ENCODE measurements at places on chromosomes 1 and 21.

DNA sequence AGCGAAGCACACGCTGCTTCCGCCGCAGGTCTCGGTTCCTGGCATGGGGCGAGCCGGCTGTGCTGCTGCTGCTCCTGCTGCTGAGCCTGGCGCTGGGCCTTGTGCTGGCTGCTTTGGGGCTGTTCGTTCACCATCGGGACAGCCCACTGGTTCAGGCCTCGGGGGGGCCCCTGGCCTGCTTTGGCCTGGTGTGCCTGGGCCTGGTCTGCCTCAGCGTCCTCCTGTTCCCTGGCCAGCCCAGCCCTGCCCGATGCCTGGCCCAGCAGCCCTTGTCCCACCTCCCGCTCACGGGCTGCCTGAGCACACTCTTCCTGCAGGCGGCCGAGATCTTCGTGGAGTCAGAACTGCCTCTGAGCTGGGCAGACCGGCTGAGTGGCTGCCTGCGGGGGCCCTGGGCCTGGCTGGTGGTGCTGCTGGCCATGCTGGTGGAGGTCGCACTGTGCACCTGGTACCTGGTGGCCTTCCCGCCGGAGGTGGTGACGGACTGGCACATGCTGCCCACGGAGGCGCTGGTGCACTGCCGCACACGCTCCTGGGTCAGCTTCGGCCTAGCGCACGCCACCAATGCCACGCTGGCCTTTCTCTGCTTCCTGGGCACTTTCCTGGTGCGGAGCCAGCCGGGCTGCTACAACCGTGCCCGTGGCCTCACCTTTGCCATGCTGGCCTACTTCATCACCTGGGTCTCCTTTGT is 2.6 kb downstream of the TAS1R3 start:
- no peak for DNase-seq

DNA sequence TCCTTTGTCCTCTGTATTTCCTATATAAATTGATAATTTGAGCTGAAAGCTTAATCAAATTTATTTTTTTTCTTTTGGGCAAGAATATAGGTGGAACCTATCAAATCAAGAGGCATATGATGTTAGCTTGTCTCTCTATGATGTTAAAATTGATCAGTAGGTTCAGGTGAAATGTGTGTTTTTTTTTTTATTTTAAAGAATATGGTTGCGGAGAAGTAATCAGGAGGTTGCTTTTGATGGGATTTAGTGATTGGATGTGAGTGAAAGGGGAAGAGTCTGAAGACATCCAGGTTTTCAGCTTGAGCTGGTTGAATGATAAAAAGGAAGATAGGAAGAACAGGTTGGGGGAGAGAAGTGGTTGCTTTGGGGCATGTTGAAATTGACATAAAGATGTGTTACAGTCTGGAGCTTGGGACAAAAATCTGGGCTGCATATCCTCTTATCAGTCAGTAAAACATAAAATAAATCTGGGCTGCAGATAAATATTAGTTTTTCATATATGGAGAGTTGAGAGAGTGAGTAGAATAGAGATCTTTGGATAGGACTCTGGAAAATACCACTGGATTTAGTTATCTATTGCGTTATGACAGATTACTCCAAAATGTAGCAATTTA is 5.1 kb downstream of the OSBPL9 start:
- no peak for DNase-seq

DNA sequence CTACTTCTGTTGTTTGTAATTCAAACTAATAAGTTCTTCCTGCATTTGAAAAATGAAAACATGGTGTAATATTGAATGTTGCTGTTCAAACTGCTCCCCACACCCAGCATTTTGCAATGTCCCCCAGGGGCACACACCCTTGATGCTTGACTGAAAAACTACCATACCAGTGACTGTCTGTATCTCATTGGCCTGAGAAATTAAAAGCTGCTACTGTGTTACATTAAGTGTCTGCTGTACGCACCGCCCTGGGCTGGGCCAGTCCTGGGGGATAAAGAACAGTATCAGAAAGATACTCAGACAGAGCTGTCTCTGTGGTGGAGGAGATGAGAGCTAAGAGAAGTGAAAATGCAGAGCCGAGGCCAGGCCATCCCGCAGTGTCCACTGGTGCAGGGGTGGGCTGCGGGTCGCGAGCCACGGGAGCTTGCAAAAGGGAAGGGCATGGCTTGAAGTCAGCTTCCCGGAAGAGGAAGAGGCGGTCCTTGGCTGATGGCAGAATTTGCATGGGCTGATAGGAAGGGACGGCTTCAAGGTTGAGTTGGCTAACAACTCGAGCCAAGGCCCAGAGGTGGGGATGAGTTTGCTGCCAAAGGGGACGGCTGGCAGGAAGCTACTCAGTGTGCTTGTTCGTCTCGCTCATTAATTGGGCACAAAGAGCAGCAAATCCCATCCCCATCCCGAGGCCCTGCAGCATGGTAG is 329.8 kb upstream of the VAMP3 start:
- no peak for DNase-seq

DNA sequence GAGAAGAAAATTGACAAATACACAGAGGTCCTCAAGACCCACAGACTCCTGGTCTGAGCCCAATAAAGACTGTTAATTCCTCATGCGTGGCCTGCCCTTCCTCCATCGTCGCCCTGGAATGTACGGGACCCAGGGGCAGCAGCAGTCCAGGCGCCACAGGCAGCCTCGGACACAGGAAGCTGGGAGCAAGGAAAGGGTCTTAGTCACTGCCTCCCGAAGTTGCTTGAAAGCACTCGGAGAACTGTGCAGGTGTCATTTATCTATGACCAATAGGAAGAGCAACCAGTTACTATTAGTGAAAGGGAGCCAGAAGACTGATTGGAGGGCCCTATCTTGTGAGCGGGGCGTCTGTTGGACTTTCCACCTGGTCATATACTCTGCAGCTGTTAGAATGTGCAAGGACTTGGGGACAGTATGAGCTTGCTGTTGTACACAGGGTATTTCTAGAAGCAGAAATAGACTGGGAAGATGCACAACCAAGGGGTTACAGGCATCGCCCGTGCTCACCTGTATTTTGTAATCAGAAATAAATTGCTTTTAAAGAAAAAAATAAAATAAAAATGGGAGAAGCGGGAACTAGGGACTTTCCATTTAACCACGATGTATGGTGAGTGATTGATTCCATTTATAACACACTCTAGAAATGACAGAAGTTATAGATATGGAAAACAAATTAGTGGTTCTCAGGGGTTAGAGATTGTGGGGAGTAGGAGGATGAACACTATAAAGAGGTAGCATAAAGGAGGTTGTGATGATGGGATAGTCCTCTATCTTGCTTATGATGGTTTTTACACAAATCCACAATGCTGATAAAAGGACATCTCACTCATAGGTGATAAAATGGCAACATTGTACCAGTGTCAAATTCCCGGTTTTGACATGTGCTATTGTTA is 244.7 kb downstream of the MRPL39 start:
- no peak for DNase-seq

DNA sequence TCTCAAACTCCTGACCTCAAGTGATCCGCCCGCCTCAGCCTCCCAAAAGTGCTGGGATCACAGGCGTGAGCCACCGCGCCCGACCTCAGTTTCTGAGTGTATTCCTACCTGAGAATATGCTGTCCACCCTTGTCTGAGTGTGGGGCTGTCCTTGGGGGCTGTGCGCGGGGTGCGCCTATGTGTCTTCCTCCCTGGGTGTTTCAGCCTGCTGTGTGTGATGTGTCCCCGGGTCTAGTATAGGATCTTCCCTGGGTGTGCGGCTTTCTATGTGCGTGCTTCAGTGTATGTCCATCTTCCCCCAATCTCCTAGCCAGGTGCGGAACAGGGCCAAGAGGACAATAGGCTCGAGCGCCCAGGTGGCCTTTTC is 8.3 kb upstream of the ID3 start:
- DNase-seq: no peak

- no peak for DNase-seq
Observed at GRCh38 chr1:224762046-224762445, 145.9 kb downstream of the CNIH3 start.

DNA sequence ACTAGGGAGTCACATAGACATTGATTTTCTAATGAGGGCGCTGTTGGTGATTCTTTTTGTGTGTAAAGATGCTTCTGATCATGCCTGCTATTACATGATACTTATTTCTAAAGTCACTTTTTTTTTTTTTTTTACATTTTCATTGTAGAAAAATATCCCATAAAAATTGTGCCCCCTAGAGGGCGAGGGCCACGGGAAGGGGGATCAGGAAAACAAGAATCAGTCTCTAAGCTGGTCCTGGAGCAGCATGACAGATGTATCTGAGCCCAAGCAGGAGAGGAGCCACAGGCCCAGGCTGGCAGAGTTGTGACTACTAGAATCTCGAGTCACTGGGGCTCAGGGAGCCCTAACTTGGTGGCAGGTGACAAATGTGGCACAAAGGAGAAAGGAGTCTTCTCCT is 28.1 kb downstream of the ZSCAN20 start:
- DNase-seq: no peak

- no peak for DNase-seq
Observed at GRCh38 chr1:246107516-246108277, 399.4 kb downstream of the SMYD3 start.

- no peak for DNase-seq
Observed at GRCh38 chr21:15549671-15550070, 180.1 kb upstream of the USP25 start.

DNA sequence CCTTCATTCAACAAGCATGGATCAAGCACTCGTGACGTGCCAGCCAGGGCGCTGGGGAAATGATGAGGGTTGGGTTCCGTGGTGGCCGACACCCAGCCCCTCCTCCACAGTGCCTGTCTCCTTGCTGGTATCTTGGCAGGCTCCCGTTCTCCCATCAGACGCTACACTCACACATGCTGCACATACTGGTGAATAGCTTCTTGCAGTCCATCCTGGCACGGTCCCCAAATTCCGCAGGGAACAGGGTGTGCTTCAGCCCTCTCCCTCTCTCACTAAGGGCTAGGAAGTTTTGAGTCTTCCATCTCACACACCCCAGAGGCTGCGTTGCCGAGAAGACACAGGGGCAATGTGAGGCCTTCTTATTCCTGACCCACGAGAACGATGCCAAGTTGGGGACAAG is 10.1 kb upstream of the MEF2D start:
- no peak for DNase-seq

DNA sequence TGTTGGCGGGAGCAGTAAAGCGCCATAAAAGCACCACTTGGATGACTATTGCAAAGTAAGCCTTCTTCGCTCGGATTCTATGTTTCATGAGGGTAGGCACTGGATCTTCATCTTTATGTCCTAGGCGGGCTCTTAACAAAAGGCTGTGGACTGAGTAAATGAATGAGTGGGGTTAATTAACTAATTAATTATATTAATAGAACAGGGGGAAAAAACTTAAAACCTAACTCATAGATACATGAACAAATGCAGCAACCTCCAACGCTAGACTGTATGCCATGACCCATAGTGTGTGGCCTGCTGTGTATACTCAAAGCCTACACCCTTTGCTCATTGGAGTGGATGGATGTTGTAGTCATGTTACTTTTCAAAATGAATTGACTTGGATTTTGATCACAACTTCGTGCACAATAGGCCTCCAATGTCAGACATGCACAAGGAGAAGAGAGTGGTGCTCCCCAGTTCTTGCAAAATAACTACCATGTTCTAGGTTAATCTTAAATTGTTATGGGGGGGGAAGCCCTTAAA is 417 bp upstream of the GFI1 start:
- DNase-seq: no peak

DNA sequence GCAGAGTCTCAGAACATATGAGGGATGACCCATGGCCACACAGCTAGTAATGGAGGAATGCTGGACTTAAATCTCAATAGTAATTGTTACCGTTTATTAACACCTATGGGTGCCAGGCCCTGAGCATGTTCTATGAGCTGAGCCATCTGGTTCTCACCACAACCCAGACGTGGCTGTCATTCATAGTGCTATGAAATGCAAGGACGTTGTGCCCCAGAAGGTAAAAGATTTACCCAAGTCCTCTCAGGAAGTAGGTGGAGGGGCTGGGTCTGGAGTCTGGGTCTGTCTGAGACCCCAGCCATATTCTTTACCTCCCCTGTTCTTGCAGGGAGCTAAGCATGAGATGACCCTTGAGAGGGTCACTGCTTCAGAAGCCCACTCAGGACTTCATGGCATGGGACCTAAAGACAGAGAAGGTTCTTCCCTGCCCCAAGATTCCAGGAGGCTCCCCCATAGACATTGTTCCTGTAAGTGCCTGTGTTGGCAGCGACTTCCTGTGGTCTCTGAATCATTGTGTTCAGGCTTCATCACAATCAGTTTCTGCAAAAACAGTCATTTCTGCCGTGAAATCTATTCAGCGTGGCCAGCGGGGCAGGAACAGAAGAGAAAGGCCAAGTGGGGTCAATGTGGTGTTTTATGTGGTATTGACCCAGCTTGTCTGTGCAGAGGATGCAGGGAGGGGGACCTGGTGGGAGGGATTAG is 475.4 kb downstream of the PTPRU start:
- no peak for DNase-seq

- no peak for DNase-seq
Observed at GRCh38 chr21:45051580-45052434, 22.6 kb upstream of the ADARB1 start.

GRCh38 chr1:174809755-174810280 is 189.9 kb upstream of the CACYBP start:
- no peak for DNase-seq

DNA sequence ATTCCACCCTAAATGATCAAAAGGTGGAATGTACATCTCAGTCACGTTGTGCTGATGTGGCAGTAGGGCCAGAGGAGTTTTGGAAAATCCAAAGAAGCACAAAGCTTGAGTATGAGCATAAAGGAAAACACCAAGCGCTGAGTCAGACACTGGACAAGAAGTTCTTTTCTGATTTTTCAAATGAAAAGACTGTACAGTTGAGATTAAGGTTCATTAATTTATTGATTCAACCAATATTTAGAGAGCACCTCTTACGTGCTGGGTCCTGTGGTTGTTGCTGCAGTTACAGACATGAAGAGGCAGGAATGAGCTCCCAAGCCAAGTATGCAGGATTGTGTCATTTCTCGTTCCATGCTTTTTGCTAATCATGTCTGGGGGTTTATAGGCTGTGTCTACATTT is 28.9 kb upstream of the APP start:
- DNase-seq: no peak

- DNase-seq: no peak
Observed at GRCh38 chr1:29686012-29686930, 449.9 kb downstream of the PTPRU start.

GRCh38 chr1:209751627-209752231 is 4.1 kb upstream of the TRAF3IP3 start:
- no peak for DNase-seq

DNA sequence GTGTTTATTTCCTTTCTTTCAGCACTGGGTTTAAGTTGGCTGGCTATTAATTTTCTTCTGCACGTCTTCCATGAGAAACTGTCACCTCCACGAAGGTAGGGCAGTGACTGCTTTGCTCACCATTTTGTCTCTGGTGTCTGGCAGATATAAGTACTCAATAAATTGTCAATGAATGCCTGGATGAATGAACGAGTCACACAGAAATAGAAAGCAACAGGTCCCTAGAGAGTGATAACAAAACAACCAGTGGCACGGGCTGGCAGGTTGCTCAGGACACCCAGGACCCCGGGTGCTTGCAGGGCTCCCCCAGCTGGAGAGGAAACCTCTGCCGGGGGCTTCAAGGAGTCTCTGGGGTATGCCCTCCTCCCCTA is 3.2 kb upstream of the MYOC start:
- DNase-seq: no peak

GRCh38 chr21:35737899-35738346 is 322.4 kb downstream of the SETD4 start:
- no peak for DNase-seq

- no peak for DNase-seq
Observed at GRCh38 chr1:226972931-226973330, 32.8 kb downstream of the COQ8A start.

Measured in hindlimb muscle (tissue), 1 donor.